ENCODE measurements at places on chromosomes 16 and 17.

DNA sequence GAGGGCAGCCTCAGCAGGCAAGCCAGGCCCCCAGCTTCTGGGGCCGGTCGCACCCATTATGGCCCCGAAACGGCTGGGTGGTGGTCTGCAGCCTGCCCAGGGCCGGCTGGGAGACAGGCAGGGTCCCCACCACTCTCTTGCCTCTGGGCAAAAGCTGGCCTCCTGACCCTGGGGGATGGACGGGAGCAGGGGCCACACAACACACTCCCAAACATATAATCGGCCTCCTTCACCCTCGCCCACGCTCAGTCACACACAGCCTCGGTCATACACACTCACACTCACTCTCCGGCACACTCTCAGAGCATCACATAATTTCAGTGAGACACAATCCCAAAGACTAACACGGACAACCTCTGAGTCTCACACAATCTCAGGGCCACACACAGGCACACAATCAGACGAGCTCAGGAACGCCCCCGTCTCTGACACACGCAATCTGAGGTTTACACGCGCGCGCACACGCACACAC lies 589 bp downstream of the PEMT start:
- DNase-seq, result no peak

- no peak for DNase-seq
These were observed 62.9 kb downstream of the C16orf95 start for GRCh38 chr16:87254296-87254695.

- no peak for DNase-seq
These were observed 1.4 kb downstream of the RAB11FIP3 start for GRCh38 chr16:426906-427249.

DNA sequence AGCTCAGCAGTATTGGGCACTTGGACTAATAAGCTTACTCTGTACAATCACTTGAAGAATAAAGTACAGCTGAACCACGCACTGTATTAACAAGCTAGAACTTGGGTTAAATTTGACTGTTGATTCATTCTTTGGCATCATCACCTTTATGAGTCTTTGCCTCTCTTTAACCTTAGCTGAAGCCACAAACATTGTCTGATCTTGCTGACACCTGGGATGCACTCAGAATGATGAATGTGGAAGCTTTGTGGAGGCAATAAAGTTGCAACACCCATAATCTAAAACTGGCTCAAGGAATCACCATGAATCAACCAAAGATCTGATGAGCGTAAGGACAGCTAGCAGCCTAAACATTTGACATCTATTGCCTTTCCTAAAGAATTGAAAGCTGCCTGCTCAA lies 590.6 kb upstream of the SOX9 start:
- DNase-seq, result no peak

All from HT-29 (cell line).